ENCODE measurements at places on chromosomes 4 and X.
A peak's percentile ranks its signal among the peaks of the same experiment; 100 is the strongest.

GRCh38 chr4:92254767-92255442, 48.9 kb upstream of the GRID2 start:
- no peak for DNase-seq

- DNase-seq: no peak
Observed at GRCh38 chrX:1218286-1218685, 5.8 kb upstream of the CRLF2 start.

GRCh38 chr4:132767901-132768300, 381.2 kb upstream of the PCDH10 start:
- DNase-seq: no peak

- DNase-seq: no peak
Observed at GRCh38 chrX:13285229-13285628, 34.6 kb downstream of the ATXN3L start.

- DNase-seq: no peak
Observed at GRCh38 chr4:777520-778262, 48.2 kb downstream of the CPLX1 start.

DNA sequence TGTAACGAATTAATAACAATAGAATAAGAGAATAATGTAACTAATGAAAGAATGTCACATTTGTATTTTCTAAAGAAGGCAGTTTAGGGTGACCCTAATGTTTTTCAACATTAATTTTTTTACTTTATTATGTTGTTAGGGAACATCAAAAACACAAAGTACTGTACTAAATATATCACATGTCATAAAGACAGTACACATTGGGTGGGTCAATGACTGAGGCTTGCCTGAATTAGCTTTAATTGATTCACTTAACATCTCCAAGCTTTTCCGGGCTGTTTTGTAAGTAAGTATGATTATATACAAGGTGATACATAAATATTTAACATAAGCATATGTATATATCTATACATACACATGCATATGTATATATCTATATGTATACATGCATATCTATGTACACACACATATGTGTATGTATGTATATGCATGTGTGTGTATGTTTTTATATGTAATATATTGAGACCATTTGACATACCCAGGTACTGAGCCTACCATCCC, 43.4 kb upstream of the KLF3 start:
- no peak for DNase-seq

DNA sequence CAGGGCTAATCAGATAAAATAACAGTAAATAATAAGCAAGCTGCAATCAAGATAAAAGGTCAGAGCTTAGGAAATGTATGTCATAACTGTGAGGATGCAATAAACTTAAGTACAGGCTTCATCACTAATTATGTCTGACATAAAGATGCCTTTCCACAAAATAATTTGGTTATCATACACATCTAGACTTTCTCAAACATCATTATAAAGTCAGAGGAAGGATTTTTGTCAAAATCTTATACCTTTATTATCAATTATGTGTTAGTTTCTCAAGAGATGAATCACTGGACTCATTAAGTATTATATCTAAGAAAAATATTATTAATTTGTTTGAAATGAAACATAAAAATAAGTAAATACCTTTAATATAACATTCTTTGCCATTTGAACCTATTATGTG, 695.4 kb upstream of the INTU start:
- no peak for DNase-seq

DNA sequence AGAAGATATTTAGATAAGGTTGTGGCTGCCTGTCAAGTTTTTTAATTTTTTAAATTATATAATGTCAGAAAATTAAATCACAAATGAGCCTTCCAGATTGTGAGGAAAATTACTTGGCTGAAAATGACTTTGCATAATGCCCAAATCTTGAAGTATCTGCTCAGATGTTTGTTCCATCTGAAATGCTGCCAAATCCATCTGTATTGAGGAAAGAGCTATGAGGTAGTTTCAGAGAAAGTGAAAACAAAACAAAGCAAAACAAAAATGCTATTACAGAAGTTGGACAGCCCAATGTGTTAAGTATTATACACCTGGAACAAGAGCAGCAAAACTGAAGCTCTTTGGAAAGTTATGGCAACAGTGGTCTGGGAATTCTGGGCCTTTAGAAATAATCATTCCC, 23.3 kb upstream of the GUCY1B1 start:
- DNase-seq: no peak

DNA sequence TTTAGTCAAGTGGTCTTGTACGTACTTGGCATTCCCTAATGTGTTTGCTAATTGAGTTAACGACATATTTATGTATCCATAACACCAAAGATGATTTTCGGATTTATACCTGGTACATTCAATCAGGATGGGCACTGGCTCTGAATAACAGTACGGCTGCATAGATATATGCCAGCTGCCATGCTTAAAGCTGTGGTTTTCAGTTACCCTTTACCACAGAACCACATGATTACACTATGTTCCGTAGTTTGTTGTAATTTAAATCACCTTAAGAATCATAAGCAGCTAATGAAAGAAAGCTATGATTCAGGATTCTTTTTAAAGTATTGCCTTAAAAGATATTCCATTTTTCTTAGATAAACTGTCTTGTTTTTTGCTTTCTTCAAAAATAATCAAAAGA, 53.6 kb downstream of the FIP1L1 start:
- no peak for DNase-seq

GRCh38 chr4:24382381-24382780, 202.0 kb downstream of the DHX15 start:
- no peak for DNase-seq

DNA sequence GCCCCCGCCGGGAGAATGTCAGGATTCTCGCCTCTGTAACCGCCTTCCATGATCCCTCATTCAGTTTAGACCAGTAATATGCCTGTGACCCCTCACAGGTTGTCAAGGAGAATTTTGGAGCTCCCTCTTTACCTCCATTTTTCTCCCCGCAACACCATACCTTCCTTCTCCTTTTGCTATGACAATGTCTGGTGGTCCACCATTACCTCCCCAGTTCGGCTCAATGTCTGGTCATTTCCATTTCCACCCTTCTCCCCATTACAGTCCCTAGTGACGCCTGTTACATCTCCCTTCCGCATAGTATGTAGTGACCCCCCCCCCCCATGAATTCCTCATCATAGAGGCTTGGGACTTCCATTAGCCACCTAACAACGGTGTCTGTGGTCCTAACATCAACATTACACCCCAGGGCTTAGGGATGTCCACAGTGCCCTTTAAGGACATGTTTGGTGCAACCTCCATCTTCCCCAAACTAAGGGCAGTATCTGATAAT, 700 bp downstream of the ARAF start:
- DNase-seq: no peak

DNA sequence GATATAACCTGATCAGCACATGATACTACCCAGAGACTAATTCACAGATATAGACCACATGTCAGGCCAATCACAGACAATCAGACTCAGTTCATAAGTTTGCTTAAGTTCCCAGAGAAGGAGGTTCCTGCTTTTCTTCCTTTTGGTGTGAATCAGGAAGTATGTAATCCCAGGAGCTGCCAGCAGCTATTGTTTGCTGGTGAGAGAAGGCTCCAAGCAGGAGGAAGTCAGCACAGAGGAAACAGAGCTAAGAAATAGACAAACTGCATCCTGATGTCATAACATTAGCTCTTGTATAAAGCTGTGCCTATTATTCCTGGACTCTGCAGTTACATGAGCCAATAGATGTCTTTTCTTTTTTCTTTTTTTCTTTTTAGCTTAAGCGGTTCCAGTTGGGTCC, 50.9 kb downstream of the UCHL1 start:
- no peak for DNase-seq

DNA sequence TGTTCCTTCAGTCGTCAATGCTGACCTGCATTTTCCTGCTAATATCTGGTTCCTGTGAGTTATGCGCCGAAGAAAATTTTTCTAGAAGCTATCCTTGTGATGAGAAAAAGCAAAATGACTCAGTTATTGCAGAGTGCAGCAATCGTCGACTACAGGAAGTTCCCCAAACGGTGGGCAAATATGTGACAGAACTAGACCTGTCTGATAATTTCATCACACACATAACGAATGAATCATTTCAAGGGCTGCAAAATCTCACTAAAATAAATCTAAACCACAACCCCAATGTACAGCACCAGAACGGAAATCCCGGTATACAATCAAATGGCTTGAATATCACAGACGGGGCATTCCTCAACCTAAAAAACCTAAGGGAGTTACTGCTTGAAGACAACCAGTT, 12.6 kb downstream of the TLR8 start:
- no peak for DNase-seq

DNA sequence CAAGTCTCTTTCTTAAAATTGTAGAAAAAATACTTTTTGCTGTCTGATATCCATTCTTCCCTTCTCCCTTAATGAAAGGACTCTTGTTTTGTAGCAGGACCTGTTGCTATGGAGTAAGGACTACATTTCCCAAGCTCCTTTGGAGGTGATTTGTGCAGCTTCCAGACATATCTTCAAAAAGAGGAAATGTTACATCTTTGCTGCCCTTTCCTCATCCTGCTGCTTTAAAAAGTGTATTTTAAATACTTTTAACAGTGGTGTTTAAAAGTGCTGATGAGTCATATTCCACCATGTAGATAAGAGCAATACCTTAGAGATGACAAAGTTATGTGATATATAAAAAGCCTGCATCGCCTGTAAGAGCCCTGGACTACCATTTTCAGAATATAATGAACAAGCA, 98.7 kb downstream of the CFAP299 start:
- peak; percentile 37 for DNase-seq

- DNase-seq: no peak
Observed at GRCh38 chrX:105552395-105552794, 269.9 kb upstream of the NRK start.

Data from brain microvascular endothelial cell (primary cell).